ENCODE measurements at places on chromosomes 6 and 20.

GRCh38 chr6:138655828-138656227 lies 117.7 kb upstream of the CCDC28A start:
- DNase-seq = no peak

GRCh38 chr20:60132827-60133670 lies 174.8 kb downstream of the CDH26 start:
- no peak for DNase-seq

- no peak for DNase-seq
Measured at GRCh38 chr6:102114402-102114801, 720.9 kb downstream of the GRIK2 start.

DNA sequence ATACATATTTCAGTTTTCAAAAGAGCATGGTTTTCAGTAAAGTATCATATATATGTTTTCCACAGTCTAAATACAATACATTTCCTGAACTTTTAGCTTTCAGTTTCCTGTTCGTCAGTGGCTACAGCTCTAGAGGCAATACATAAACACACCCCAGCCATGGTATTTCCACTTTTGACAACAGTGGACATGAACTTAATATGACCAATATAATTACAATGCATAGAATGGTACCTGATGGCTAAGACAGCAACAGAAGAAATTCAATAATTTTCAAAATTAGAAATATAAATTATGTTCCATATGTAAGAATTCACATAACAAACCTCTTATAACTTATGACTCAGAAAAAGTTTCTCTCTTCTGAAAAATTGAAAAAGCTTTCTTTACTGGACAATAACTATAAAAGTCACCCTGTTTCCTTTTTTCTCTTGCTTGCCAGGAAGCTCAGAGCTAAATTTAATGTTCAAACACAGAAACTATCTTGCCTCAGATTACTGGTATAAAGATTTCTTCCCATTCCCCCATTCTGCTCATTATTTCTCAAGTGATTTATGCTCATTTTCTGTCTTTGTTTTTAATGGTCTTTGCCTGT lies 19.2 kb downstream of the FKBP5 start:
- DNase-seq = no peak

DNA sequence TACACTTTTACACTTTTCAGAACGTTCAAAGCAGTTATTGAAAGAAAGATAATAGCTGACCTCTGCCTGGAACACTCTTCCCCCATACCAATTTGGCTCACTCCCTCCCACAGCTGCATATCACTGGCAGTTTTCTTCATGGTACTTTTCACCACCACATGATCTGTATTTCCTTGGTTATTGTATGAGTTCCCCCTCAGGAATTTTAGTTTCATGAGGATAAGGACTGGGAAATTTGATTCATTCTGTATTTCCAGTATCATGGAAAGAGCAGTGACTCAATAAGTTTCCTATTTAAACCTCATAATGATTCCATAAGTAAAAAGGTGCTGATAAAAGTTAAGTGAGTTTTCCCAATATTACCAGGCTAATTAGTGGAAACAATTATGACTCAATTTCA lies 16.0 kb downstream of the HTR1B start:
- no peak for DNase-seq

DNA sequence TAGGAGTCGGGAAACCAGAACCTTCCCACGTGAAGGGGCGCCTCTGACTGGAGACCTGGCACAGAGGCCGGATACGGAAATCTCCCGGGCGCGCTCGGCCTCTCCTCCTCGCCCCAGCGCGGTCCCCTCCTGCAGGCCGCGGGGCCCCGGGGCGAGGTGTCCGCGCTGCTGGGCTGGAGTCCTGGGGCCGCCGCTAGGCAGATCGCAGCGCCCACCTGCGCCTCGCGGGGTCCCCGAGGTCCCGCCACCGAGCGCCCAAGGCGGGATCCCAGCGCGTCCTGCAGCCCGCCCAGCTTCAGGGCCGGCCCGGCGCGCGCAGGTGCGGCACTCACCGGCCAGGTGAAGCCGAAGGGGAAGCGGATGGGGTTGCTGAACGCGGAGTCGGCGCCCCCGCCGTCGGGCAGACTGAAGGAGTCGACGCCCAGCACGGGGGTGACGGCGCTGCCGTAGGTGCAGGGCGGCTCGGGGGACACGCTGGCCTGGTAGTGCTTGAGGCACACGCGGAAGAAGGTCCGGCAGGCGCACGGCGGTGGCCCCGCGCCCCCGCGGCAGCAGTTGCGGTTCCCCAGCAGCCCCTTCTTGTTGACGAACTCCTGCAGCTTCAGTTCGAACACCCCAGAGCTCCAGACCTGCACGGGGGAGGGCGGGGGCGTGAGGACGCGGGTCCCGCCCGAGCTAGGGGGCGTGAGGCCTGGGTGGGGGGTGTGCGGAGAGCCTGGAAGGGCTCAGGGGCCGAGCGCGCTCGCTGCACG lies 1.5 kb downstream of the DLL1 start:
- DNase-seq = no peak

DNA sequence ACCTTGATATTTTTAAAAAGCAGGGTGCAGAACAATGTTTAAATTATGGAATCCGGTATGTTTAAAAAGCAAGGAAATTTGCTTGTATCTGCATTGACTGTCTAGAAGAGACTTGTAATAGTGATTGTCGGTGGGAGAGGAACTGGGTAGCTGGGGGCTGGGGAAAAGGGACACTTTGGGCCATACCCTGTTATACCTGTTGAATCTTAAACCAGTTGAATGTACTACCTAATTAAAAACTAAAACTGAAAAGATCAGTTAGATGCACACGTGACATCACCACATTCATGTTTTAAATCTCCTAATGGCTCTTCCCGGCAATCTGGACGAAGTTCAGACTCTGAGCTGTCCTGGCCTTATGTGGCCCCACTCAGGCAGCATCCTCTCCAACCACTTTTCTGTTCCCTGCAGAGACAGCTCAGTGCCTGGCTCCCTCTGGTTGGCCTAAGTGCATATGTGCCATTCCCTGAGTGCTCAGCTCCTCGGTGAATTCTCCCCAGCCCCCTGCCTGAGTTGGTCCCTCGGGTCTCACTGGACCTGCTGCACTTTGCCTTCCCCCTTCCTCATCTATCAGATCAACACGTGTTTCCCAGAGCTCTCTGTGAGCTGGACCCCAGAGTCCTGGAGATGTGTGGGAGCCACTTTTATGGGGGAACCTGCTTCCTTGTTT lies 36.3 kb downstream of the SLC52A3 start:
- no peak for DNase-seq

DNA sequence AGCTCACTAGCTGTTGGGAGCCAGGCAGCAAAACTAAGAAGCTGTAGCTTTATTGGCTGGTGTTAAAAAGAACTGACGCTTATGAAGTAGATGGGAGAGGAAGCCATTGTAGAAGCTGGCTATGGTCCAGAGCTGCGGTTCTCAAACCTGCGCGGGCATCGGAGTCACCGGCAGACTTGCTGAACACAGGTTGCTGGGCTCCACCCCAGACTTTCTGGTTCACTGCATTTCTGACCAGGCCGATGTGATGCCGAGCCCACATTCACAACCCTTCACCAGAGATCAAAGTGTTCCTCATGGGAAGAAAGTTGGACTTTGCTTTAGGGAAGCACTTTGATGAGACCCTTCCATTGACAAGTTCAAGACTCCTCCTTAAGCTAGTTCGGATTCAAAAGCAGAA lies 231.6 kb downstream of the QKI start:
- DNase-seq = no peak

GRCh38 chr20:54190217-54190616 lies 16.4 kb upstream of the CYP24A1 start:
- DNase-seq = no peak

DNA sequence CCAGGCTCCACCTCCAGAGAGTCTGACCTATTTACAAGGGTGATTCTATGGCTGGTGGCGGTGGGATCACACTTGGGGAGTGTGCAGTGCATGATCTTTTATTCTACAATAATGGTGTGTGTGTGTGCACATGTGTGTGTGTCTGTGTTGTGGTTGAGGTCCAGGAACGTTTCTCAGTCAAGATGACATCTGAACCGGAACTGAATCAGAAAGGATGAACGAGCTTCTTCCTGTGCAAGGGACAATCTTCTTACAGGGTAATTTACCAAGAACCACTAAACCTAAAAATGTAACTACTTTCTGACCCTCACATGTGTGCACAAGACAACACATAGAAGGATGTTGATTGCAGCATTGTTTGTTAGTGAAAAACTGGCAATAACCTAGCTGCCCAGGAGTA lies 8.6 kb downstream of the MMP9 start:
- DNase-seq = no peak

DNA sequence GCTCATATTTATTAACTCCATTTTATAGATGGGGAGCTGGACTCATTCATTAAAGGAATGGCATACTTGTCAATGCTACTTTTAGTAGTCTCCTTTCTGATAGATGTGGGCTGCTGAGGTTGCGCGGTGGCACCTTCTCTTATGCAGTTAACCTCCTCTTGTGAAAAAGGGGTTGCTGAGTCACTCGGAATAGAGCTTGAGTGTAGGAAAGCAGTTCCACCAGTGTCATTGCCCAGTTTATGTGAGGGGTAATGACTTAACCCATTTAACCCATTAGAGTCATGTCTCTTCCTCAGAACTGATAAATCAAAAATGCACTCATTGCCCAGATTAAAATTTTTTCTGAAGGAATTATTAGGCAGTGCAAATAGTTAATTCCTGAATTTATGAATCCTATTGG lies 6.3 kb downstream of the MAPK14 start:
- no peak for DNase-seq

- DNase-seq = no peak
Measured at GRCh38 chr6:42165016-42165415, 8.1 kb upstream of the GUCA1A start.

DNA sequence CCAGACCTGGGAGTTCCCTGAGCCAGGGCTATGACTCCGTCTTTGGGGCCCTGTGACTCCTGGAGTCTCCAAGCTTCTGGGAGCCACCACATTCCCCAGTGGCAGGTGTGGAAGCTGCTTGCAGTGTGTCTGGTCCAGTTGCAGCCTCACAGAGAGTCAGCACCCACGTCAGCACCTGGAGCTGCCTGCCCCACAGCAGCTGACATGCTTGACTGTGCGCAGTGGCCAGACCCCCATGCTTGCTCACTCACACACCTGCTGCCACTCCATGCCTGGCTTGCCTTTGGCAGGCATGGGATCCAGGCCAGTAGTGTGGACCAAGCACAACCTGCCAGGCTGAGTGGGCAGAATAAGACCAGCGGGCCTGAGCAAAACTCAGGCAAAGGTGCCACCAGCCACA lies 31.0 kb upstream of the ASIP start:
- no peak for DNase-seq

- DNase-seq = no peak
Measured at GRCh38 chr6:11097476-11097875, 3.8 kb downstream of the SMIM13 start.
